HL-60 (cell line): ENCODE measurements at places on chromosomes 3 and 15.
A peak's percentile ranks its signal among the peaks of the same experiment; 100 is the strongest.

- DNase-seq, result peak; percentile 61
These were observed 105.7 kb downstream of the AKAP13 start for GRCh38 chr15:85485956-85486567.

GRCh38 chr15:22973286-22973685 is 6.9 kb downstream of the CYFIP1 start:
- DNase-seq, result peak; percentile 49

DNA sequence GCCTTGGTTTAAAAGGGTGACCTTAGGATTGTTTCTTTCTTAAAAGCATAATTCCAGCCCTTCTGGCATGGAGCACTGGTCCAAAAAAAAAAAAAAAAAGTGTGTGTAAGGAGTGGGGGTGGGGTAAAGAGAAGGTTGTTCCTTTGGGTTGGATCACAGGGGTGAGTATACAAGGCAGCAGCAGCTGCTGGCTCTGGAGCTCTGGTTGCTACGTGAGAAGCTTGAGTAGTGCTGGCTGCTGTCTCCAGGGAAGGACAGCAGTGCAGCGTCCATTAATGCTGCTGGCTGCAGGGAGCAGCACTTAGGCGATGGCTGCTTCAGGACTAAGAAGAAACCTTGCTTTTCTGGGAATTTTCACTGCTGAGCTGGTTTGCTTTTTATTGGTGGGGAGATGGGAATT is 2.3 kb downstream of the SETD5 start:
- peak; percentile 55 for DNase-seq

DNA sequence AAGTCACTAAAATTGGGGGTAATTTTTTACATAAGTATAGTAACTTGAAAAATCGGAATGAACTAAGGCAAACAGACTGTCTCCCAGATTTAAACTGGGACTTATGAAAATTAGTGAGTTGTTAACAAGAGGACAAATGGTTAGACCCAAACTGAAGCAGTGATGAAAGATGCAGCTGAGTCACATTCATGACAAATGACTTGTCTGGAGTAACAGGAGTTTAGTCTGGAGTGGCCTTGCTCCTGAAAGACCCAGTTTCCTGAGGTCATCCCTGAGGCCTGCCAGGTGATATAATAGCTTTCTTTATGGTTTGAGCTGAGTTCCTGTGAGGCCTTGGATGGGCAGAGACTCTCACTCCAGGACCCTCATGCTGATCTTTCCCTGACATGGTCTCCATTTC is 9.6 kb upstream of the CTDSPL start:
- no peak for DNase-seq

- DNase-seq, result no peak
These were observed 97.1 kb upstream of the PRR20G start for GRCh38 chr3:127384717-127385539.

- DNase-seq, result no peak
These were observed 4.6 kb downstream of the KNL1 start for GRCh38 chr15:40598672-40599071.

GRCh38 chr3:60475096-60475495 is 776.2 kb downstream of the FHIT start:
- DNase-seq, result no peak

GRCh38 chr3:38119821-38120692 is 16.9 kb downstream of the ACAA1 start:
- no peak for DNase-seq

GRCh38 chr3:128081226-128081625 is 29.0 kb downstream of the SEC61A1 start:
- DNase-seq, result no peak

GRCh38 chr15:31328428-31328968 is 1.9 kb downstream of the KLF13 start:
- no peak for DNase-seq
